ENCODE measurements at places on chromosomes 12 and 14.

GRCh38 chr12:127536833-127537428 lies 730.0 kb upstream of the TMEM132C start:
- DNase-seq, result no peak

- DNase-seq, result no peak
Observed at GRCh38 chr14:53367644-53368026, 214.5 kb upstream of the DDHD1 start.

DNA sequence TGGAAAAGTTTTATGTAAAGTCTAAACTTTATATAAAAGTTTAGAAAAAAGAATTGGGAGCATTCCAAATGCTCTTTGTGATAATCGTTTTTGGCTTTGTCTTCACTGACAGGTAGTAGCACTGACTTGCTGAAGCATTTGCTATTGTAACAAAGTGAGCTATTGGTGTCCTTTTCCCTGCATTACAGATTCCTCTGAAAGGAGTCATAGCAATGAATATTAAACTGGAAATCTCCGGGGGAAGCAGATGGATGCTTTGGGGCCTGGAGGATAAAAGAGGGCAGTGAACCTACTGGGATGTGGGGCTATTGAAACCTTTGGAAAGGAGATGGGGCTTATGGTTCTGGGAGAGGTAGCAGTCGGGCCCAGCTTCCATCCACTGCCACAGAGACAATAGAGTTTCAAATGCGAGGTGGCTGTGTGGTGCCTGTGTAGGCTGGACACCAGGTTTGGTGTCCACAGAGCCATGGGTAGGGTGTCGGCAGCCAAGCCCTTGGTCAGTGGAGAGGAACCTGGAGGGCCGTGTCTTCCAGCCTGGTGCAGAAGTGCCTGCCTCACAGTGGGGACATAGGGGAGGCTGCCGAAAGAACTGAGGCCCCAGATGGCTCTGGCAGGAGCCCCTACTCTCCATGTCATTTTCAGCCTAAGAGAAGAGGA lies 10.1 kb downstream of the GSG1 start:
- DNase-seq, result no peak

DNA sequence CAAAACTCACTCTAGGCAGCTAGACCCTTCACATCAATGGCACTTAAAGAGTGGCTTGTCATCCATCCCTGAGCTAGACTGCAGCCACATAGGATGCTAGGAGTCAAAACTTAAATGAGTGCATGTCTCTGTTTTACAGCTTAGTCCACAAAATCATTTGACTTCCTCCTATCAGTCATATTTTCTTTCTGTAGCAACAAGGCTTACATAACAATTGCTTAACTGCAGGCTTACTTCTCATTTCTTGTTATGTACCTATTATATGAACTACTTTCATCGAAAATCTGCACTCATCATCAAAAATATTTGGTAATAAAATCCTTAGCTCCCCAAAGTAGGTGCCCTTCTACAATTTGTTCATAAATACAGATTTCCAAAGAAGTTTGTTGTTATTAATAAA lies 30.1 kb downstream of the CLEC1A start:
- DNase-seq, result no peak

DNA sequence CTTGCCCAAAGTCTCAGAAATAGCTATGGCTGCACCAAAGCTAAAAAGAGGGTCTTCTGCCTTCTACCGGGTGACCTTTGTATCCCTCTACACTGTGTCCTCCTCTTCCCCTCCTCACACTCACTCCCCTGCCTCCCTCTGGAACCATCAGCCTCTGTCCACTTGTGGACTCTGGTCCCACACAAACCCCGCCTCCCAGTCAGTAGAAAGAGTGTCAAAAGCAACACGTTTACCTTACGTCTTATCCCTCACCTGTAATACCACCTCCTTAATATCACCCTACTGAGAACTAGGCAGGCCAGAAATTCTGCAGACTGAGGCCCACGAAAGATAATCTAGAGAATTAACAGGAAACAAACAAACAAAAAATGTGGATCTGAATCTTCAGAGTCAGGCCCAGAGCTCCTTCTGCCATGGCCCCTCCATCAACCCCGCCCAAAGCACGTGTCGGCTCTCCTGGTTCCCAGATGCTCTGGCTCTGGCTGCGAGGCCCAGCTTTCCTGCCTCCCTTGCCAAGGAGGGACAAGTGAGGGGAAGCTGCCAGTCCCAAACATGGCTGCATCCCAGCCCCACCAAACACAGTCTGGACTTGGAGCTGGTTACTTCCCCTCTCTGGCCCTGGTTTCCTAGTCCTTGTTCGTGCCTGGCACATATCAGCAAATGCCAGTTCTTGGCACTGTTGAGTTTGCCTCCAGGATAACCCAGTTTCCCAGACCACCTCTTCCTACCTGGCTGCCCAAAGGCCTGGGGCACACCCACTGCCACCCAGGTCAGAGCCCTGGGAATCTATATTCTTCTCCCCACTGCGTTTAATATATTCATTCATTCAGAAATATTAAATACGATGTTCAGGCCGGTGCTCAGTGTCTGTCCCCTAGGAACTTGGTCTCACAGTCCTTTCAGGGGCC lies 2.7 kb downstream of the ACTN1 start:
- DNase-seq, result no peak

GRCh38 chr14:26180221-26180620 lies 417.6 kb downstream of the NOVA1 start:
- DNase-seq, result no peak

- DNase-seq, result no peak
Observed at GRCh38 chr14:33754261-33754660, 196.6 kb downstream of the EGLN3 start.

GRCh38 chr12:113758165-113758924 lies 207.8 kb downstream of the RBM19 start:
- no peak for DNase-seq

- no peak for DNase-seq
Observed at GRCh38 chr12:28489246-28489645, 299.0 kb downstream of the CCDC91 start.

Measured in left renal pelvis (tissue), 4 donors.